ENCODE measurements at places on chromosomes 3 and 15.

GRCh38 chr3:1907911-1908310 is 190.8 kb upstream of the CNTN4 start:
- no peak for DNase-seq

- DNase-seq, result no peak
Measured at GRCh38 chr3:25885544-25885943, 95.7 kb downstream of the OXSM start.

- no peak for DNase-seq
Measured at GRCh38 chr3:14892226-14892625, 55.2 kb upstream of the NR2C2 start.

GRCh38 chr15:33451385-33451784 is 140.6 kb downstream of the RYR3 start:
- DNase-seq, result no peak

DNA sequence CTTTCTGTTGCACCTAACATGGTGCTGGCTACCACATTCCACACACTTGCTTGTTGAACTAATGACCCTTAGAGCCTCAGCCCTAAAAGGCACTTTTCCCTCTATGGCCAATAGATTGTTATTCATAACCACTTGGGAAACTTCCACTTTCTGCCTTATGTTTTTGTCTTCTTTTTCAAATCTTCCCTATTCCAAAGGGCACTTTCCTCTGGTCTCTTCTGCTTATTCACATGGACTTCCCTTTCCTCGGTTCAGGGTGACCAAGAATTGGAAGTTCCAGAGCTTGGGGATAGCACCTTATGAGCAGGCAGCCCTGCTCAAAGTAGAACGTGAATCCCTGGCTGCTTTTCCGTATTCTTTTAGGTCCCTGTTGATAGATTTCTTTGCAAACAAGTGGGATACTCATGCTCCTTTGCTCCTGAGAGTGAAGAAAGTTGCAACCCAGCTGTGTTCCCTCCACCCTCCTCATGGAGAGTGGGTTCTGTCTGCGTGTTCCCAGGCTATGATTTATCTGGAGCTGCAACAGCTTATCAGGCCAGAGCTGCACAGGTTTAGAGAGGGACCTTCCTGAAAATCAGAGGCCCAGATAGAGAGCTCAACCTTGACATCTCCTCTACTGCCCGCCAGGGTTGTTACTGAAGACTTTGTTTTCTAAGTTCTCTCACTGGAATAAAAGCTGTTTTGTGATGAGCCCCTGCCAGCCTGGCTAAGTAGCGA is 58.8 kb upstream of the MYZAP start:
- DNase-seq, result no peak

DNA sequence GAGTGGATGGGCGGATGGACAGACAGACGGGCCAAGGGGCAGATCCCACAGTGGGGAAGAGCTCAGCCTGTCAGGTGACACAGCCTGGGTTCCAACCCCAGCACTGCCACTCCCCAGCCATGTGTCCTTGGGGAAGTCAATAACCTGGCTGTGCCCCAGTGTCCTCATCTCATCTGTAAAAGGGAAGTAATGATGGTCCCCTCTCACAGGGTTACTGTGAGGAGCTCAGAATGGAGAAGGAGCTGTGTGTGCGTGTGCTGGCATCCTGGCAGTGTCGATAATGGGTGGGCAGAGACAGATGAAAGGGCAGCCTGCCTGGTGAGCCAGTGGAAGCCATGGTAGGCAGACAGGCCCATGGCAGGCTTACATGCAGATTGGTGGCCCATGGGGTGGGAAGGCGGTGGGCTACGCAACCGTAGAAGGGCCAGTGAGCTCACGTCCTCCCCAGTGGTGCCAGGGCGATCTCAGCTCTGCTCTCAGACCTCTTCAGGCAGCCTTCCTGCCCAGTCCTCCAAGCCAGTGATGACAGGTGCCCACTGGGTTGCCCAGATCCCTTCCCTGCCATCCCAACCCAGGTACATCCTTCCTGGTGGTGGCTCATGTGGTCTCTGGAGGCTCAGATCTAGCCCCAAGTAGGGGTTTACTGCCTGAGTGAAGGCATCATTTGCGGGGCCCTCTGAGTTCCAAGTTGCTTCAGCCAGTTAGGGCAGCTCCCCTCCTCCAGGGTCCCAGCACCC is 2.3 kb upstream of the DNAJB8 start:
- DNase-seq, result no peak
